ENCODE measurements at places on chromosomes 3 and 15.

GRCh38 chr3:139893267-139893962 lies 41.6 kb upstream of the CLSTN2 start:
- DNase-seq = no peak

- no peak for DNase-seq
Observed at GRCh38 chr3:131036200-131036816, 9.6 kb downstream of the NEK11 start.

GRCh38 chr3:28240441-28240840 lies 978 bp upstream of the CMC1 start:
- no peak for DNase-seq

GRCh38 chr15:26772154-26773066 lies at the start of gene GABRB3:
TSS of gene GABRB3 (minus strand) at chr15:26773066.
- DNase-seq = no peak

DNA sequence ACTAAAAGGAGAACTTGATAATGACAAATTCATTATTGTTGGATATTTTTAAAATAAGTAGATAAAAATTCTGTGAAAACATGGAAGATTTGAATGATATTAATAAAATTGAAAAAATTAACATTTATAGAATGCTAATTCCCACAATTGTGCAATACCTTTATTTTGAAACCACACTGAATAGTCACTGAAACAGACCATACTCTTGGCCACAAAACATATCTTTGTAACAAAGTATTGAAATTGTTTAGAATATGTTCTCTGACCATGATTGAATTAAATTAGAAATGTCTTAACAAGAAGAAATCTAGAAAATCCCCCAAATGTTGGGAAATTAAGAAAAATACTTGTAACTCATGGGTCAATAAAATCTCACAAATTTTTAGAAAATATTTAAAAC lies 49.2 kb downstream of the ARHGAP11B start:
- DNase-seq = no peak

DNA sequence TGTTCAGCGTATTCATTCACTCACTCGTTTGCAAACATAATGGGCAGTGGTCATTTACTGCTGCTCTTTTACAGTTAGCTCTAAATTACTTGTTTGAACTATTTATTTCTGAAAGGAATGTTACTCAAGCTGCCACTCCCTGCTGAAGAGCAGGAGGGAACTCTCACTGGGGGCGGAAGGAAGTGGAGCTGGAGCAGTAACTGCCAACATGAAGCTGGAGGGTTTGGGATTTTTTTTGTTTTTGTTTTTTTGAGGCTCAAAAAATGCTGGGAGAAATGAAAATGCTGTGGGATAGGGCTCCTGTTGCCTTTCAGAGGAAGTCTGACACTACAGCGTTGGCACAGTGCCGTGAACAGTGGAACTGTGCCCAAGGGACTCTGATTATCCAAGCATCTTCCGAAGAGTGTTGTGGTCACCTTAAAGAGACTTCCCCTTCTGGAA lies 44.1 kb downstream of the SENP2 start:
- no peak for DNase-seq

- no peak for DNase-seq
Observed at GRCh38 chr15:72888811-72889210, 105.3 kb upstream of the ADPGK start.

Measured in NCI-H2029 (cell line).